GM10248 (cell line): ENCODE measurements at places on chromosomes 7 and 10.

GRCh38 chr7:30648744-30649540, 33.3 kb downstream of the CRHR2 start:
- DNase-seq = no peak

- no peak for DNase-seq
Observed at GRCh38 chr7:101133621-101134398, 6.9 kb downstream of the SERPINE1 start.

GRCh38 chr7:131544021-131544420, 12.4 kb downstream of the PODXL start:
- DNase-seq = no peak

- DNase-seq = no peak
Observed at GRCh38 chr10:1631282-1631681, 106.0 kb downstream of the ADARB2 start.

DNA sequence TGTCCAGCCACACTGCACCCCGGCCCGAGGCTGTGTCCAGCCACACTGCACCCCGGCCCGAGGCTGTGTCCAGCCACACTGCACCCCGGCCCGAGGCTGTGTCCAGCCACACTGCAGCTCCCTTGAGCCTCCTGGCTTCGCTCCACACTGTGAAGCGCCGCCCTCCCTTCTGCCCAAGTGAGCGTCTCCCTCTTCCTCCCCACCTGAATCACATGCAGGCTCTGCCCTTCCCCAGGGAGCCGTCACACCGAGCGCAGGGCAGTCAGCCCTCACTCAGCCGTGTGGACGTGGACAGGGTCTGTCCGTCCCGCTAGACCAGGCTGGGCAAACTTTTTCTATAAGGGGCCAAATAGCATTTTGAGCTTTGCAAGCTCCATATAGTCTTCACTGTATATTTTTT, 27.6 kb downstream of the CFAP46 start:
- no peak for DNase-seq

GRCh38 chr7:158849768-158850544, 6.4 kb upstream of the DYNC2I1 start:
- no peak for DNase-seq

GRCh38 chr10:22464966-22465629, 119.8 kb downstream of the SPAG6 start:
- no peak for DNase-seq

- no peak for DNase-seq
Observed at GRCh38 chr7:147861058-147861716, 729.4 kb upstream of the C7orf33 start.

GRCh38 chr7:152108359-152108758, 82.9 kb downstream of the GALNT11 start:
- DNase-seq = no peak

DNA sequence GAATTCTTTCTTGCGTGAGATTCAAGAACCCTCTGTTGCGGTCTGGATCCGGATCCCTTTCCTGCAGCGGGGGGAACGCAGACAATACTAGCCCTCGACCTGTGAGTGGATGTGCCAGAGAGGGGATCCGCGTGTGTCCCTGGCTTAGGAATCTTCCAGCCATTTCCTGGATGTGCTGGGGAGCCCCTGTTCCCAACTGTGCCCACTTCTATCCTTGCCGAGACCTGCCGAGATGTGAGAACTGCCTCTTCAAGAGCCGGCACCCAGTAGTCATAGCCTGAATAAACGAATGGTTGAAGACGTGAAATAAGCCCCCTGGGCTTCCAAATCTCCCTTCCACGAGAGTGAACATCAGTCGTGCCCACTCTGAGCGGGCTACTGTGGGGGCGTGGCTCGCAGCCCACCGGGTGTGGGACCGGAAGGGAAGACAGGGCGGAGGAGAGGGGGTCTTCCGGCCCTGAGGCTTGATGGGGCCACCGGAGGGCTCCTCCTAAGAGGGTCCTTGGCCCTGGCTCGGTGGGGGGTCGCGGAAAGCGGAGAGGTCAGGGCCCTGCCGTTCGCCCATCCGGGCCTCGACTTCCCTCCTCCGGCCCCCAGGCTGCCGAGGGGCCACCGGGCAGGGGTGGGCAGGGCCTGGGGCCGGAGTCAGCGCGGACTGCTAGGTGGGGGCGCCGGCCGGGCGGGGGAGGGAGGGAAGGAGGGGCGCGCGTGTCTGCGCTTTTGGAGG, 1.3 kb upstream of the CCDC136 start:
- no peak for DNase-seq

DNA sequence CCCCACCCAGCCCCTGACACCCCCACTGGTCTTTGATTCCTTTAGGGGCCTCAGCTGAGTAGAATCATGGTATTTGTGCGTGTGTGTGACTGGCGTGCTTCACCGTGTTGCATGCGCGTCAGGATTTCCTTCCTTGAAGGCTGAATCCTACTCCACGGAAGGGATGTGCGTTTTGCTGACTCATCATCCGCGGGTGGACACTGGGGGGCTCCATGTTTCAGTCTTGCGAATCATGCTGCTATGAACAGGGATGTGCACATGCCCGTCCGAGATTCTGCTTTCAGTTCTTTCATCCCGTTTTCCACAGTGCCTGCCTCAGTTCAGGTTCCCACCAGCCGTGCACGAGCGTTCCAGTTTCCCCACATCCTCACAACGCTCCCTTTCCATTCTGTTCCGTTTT, 20.9 kb upstream of the JAKMIP3 start:
- no peak for DNase-seq

DNA sequence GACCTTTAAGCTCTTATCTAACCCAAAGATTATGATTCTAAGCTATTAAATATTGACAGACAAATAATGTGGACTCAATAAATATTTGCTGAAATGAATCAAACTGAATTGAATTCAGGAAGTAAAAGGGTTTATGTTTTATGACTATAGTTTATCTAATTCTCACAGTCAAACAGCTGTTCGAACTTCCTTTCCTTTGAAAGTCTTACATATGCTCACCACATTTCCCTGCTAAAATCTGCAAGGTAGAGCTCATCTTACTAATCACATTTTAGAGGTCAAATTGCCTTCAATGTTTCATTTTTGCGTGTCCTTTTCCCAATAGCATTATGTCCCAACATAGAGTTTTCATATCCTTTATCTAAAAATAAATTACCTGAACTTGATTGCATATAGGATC, 154.9 kb upstream of the PPP1R3A start:
- DNase-seq = no peak

- no peak for DNase-seq
Observed at GRCh38 chr7:23065974-23066373, 39.6 kb upstream of the KLHL7 start.

DNA sequence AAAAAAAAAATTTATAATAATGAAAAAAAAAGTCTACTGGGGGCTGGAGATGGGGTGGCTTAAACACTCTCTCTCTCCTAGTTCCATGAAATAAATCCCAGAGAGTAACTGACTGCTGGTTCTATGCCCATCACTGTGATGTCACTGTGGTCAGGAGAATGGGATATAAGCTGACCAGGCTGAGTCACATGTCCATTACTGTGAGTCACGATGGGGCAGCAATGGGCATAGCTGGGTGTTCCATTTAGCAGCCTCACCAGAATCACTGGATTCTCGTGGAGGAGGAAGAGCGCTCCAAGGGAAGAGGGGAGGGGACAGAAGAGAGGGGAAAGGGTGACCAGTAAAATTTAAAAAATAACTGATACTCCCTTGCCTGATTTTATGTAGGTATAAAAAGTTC, 37.1 kb downstream of the MASTL start:
- DNase-seq = no peak

GRCh38 chr10:112232670-112233069, 49.1 kb upstream of the GPAM start:
- no peak for DNase-seq

- DNase-seq = no peak
Observed at GRCh38 chr7:95883217-95883616, 110.9 kb downstream of the DYNC1I1 start.

GRCh38 chr7:26700386-26700785, 164.0 kb downstream of the SKAP2 start:
- no peak for DNase-seq

GRCh38 chr7:149799397-149800168, 26.2 kb upstream of the ZNF467 start:
- peak; percentile 74 for DNase-seq

DNA sequence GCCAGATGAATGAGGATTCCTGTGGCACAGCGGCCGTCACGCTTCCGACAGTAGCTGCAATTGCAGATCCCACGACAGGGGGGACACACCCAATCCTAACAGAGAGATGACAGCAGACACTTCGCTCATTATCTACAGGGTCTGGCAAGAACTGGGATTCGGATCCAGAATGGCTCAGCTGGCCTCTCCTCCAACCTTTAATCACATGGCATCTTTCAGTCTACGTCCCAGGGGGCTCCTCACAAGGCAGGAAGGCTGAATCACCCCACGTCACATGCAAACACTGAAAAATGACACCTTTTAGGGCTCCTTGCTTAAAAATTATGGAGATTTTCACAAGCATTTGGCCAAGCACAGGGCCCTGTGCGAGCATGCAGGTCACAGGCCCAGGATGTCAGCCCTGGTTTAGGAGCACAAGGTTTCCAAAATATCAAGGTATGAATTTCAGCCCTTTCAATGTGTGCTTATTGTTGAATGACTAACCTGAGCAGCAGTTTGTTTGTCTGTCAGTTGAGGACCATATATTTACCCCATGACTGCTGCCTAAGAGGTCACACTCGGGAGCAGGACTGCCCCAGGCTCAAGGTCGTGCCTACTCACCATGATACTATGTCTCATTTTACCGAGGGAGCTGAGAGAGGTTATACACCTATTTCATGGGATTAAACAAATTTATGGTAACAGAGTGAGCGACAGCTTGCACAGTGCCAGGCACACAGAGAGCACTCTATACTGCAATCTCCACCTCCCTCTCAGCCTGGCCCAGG, 42.5 kb downstream of the CDCA7L start:
- DNase-seq = no peak

- DNase-seq = peak; percentile 36
Observed at GRCh38 chr7:137798073-137798763, 48.6 kb downstream of the DGKI start.

DNA sequence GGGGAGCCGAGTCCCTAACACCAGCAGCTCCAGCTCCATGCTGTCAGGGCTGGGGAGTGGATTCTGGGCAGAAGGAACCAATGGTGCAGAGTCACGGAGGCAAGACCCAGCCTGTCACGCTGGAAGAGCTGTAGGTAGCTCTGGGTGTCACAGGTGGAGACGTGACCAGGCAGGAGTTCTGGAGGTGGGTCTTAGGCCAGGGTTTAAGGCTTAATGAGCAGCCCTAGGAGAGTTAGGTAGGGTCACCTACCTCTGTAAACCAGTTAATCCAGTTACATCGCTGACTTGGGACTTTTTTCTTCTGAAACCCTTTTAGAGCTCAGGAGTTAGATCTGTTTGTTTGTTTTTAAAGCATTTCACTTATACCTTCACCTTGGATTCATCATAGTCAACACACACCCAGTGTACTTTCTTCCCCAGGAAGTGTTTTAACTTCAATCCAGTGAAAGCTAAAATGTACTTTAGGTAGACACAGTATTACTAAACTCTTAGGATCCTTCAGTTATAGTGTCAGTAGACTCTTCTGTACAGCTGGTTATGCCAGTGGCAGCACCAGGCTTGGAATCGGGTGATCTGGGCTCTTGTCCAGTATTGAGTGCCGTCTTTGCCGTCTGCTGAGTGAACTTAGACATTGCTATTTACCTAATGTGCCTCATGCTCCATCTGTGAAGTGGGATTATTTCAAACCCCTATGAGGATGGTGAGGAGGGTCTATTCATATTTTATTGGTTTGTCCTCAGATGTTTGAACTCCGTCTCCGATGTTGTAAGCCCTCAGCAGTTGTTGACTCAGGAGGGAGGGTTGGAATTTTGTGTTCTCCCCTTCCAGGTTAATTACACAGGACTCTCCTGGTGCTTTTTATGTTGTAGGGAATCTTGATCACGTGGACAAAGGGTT, 31.0 kb downstream of the TACR2 start:
- no peak for DNase-seq

GRCh38 chr7:82841828-82842227, 320.9 kb downstream of the PCLO start:
- no peak for DNase-seq
